ENCODE measurements at places on chromosomes 5 and 9. TPM values are rescaled to one million over a fixed set of nuclear protein-coding genes. Genes with fewer than 3 reads are reported as not detected.

DNA sequence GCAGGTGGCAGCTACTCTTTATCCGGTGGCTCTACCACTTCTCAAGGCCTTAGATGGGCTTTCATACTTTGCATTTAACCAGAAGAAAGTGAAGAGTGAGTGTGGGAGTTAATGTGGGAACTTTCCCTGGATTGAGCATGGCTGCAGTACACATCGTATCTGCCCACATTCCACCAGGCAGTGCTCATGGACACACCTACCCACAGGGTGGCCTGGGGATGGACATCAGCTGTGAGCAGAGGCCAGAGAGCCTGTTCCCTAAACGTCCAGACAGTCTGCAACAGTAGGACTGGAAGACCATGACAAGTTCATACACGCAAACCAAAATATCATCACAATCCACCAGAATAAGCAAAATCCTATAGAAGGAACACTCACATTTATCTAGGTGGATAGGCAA lies 213.8 kb downstream of the IRX1 start:
- H3K4me1 ChIP-seq: no peaks in the 10 kb centered on the region
- DNase-seq: no peak
- H3K4me3 ChIP-seq: no peak overlapping the region
- H3K27ac ChIP-seq: no peak overlapping the region
- no peaks in the 10 kb centered on the region for H3K36me3 ChIP-seq
- no peaks in the 10 kb centered on the region for H3K27me3 ChIP-seq

GRCh38 chr5:108334225-108334624 lies 47.7 kb downstream of the FBXL17 start:
- H3K36me3 ChIP-seq: no peaks in the 10 kb centered on the region
- no peaks in the 10 kb centered on the region for H3K4me1 ChIP-seq
- H3K4me3 ChIP-seq: no peak overlapping the region
- no peak for DNase-seq

- H3K4me3 ChIP-seq: no peak overlapping the region
- H3K27ac ChIP-seq: no peak overlapping the region
- H3K4me1 ChIP-seq: no peaks in the 10 kb centered on the region
- no peaks in the 10 kb centered on the region for H3K27me3 ChIP-seq
Measured at GRCh38 chr9:389159-389558, 174.5 kb downstream of the DOCK8 start.

DNA sequence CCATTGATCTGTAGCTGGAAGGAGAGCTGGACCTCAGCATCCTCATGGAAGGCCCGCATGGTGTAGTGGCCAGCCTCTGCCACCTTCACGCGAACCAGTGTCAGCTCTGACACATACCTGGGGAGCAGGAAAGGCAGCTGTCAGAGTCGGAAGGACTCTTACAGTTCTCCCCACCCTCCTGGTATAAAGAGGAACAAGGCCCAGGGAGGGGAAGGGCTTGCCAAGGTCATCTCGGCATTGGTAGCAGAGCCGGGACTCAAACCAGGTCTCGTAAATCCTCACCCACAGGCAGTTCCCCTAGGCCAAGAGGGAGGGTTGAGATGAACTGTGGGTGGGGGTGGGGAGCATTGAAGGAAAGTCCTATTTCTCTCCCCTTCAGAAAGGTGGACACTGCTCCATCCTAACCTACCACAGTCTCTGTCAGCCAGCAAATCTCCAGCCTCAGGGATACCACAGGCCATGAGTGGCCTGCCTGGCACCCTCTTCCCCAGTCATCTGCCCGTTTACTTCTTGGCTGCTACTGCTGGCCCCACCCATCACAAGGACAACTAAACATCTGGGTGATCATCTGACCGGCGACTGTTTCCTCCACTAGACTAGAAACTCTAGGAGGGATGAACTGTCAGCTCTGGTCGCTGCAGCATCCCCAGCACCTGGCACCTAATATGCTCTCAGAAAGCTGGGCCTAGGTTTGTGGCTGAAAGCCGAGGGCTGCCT lies 23.5 kb downstream of the PDGFRB start:
- peaks cover 25% of the 10 kb centered on the region for H3K4me1 ChIP-seq
- no peak overlapping the region for H3K27ac ChIP-seq
- no peak for DNase-seq
- H3K27me3 ChIP-seq: no peaks in the 10 kb centered on the region
- H3K36me3 ChIP-seq: peaks cover 16% of the 10 kb centered on the region

- no peak overlapping the region for H3K27ac ChIP-seq
- H3K4me3 ChIP-seq: no peak overlapping the region
- DNase-seq: no peak
- H3K27me3 ChIP-seq: no peaks in the 10 kb centered on the region
Measured at GRCh38 chr5:63154476-63155309, 576.1 kb downstream of the LRRC70 start.

- no peaks in the 10 kb centered on the region for H3K4me1 ChIP-seq
- no peaks in the 10 kb centered on the region for H3K36me3 ChIP-seq
- peaks cover 6% of the 10 kb centered on the region for H3K27me3 ChIP-seq
- H3K27ac ChIP-seq: no peak overlapping the region
- no peak overlapping the region for H3K4me3 ChIP-seq
Measured at GRCh38 chr9:134937164-134937555, 19.4 kb upstream of the FCN1 start.

DNA sequence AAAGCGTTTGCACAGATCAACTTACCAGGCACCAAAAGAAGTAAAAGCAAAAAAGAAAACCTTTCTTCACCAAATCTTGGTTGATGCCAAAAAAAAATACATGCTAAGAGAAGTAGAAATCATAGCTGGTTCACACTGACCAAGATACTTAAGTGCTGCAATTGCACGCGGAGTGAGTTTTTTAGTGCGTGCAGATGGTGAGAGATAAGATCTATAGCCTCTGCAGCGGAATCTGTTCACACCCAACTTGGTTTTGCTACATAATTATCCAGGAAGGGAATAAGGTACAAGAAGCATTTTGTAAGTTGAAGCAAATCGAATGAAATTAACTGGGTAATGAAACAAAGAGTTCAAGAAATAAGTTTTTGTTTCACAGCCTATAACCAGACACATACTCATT lies 36.4 kb upstream of the CCDC152 start:
- no peak overlapping the region for H3K4me3 ChIP-seq
- DNase-seq: no peak
- no peaks in the 10 kb centered on the region for H3K27me3 ChIP-seq
- H3K4me1 ChIP-seq: peaks cover 4% of the 10 kb centered on the region
- no peaks in the 10 kb centered on the region for H3K36me3 ChIP-seq

- no peak overlapping the region for H3K4me3 ChIP-seq
- no peaks in the 10 kb centered on the region for H3K4me1 ChIP-seq
- H3K27ac ChIP-seq: no peak overlapping the region
- no peak for DNase-seq
- no peaks in the 10 kb centered on the region for H3K36me3 ChIP-seq
Measured at GRCh38 chr5:3339092-3339797, 256.4 kb upstream of the IRX1 start.

- H3K27me3 ChIP-seq: no peaks in the 10 kb centered on the region
- H3K27ac ChIP-seq: no peak overlapping the region
- no peaks in the 10 kb centered on the region for H3K4me1 ChIP-seq
- no peak for DNase-seq
- no peak overlapping the region for H3K4me3 ChIP-seq
Measured at GRCh38 chr5:153569036-153569435, 78.6 kb downstream of the GRIA1 start.

DNA sequence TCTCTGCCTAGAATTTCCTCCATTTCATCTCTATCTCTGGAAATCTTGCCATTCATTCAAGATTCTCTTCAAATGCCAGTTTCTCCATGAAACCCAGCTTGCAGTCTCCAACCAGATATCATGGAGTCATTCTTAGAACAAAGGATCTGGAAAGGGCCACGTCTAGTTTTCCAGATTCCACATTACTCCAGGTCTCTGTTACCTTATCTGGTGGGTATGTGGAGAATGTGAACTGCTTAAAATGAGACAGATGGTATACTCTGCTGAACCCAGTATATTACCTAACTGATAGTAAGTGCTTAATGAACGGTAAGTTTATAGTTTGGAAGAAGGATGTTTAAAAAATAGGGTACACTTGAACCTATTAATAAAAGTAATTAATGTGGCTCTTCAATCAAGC lies 52.3 kb upstream of the ZSWIM6 start:
- H3K27me3 ChIP-seq: no peaks in the 10 kb centered on the region
- peaks cover 18% of the 10 kb centered on the region for H3K4me1 ChIP-seq
- no peak overlapping the region for H3K4me3 ChIP-seq
- no peak overlapping the region for H3K27ac ChIP-seq
- DNase-seq: no peak

DNA sequence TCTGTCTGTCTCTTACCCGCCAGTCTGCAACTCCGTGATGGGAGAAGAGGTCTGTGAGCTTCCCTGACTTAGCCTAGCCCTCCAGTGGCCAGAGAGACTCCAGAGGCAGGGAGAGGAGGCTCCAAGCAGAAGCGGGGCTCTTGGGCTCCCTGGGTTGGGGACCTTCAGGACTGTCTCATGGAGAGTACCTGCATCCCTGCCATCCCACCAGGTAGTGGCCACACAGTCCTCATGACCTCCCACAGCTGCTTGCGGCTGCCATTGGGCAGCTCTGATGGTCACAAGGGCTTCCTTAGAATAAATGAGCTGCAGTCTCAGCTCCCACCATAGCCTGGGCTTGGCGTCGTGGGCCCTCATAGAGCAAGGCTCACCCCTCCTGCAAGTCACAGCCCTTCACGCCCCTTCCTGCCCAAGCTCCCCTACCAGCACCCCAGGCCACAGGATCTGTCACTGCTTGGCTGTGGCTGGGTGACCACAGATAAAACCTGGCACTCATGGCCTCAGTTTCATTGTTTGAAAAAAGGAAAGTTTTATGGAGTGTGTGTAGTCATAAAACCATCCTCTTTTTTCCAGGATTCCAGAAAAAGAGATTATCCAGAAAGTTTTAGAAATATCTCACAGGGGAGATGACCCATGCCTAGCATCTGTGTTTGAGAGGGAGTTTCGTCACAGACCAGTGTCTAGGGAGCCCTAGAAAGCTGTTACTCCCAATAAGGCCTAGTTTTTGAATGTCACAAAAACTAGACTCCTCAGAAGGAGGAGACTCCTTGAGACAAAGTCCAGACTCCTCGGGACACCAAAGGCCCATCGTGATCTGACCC lies 48.4 kb downstream of the PPARGC1B start:
- H3K27me3 ChIP-seq: no peaks in the 10 kb centered on the region
- no peaks in the 10 kb centered on the region for H3K36me3 ChIP-seq
- H3K4me3 ChIP-seq: no peak overlapping the region
- H3K27ac ChIP-seq: no peak overlapping the region
- no peak for DNase-seq
- H3K4me1 ChIP-seq: peaks cover 6% of the 10 kb centered on the region

- H3K4me1 ChIP-seq: peaks cover 18% of the 10 kb centered on the region
- no peaks in the 10 kb centered on the region for H3K27me3 ChIP-seq
- no peak for DNase-seq
- no peak overlapping the region for H3K27ac ChIP-seq
- H3K36me3 ChIP-seq: no peaks in the 10 kb centered on the region
Measured at GRCh38 chr5:14110196-14110595, 32.9 kb upstream of the TRIO start.

GRCh38 chr9:99824378-99825171 lies 2.9 kb downstream of the NR4A3 start:
- peak overlapping the region; percentile 71 for H3K4me3 ChIP-seq
- peaks cover 31% of the 10 kb centered on the region for H3K4me1 ChIP-seq
- H3K27ac ChIP-seq: no peak overlapping the region

DNA sequence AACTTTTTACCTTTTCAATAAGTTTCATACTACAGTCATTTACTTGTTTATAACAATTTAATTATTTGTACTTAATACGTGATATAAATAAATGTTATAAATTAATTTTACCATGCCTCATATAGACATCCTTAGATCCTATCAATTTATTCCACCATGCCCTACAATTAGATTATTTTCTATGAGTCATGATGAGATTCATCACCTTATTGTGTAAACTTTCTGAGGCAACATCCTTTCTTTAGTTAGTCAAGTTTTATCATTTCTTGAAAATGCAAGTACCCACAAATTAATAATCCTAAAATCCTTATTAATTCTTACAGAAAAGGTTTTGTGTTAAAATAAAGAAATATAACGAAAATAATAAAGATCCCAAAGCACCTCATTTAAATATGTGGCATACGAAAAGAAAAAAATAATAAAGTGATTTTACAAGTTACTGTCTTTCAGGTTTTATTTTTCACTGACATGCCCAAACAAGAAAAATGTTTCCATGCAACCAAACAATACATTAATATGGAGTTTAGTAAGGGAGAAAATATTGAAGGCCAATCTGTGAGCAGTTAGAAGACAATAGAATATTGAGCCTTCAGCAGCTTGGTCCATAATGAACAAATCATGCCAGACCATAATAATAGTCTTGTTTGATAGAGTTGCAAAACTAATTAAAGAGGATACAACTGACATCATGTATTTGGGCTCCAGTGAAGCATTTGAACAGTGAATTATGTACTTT lies 188.7 kb upstream of the MRPS30 start:
- no peak overlapping the region for H3K27ac ChIP-seq
- no peak overlapping the region for H3K4me3 ChIP-seq
- no peaks in the 10 kb centered on the region for H3K36me3 ChIP-seq
- DNase-seq: no peak
- no peaks in the 10 kb centered on the region for H3K27me3 ChIP-seq

DNA sequence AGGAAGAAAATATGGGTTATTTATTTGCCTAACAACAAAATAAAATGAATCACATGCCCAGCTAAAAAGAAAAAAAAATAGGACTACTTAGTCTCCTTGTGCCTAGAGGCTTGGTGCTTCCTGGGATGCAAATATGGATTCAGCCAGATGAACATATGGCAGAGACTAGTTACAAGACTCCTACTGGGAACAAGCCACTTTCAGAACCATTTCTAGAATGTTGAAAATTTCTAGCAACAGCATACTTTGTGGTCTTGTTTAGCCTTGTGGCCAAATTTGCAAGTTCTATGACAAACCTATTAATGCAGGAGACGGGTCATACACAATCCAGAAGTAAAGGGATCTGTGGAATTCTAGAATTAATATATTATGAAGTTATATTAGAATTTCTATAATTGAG lies 198.7 kb downstream of the CHSY3 start:
- H3K4me1 ChIP-seq: no peaks in the 10 kb centered on the region
- no peak overlapping the region for H3K27ac ChIP-seq
- no peaks in the 10 kb centered on the region for H3K27me3 ChIP-seq
- H3K36me3 ChIP-seq: no peaks in the 10 kb centered on the region

- H3K4me3 ChIP-seq: no peak overlapping the region
- peaks cover 10% of the 10 kb centered on the region for H3K27me3 ChIP-seq
- DNase-seq: no peak
- H3K36me3 ChIP-seq: no peaks in the 10 kb centered on the region
- H3K27ac ChIP-seq: no peak overlapping the region
Measured at GRCh38 chr5:53552561-53552960, 7.9 kb upstream of the NDUFS4 start.

- DNase-seq: no peak
- no peaks in the 10 kb centered on the region for H3K27me3 ChIP-seq
- H3K4me1 ChIP-seq: no peaks in the 10 kb centered on the region
- H3K27ac ChIP-seq: no peak overlapping the region
Measured at GRCh38 chr5:72786676-72787075, 29.8 kb upstream of the TNPO1 start.

The RMRP gene
- total RNA-seq: 30,828 TPM

The SARDH gene
- total RNA-seq: 6.8 TPM

The PPIC gene
- 43.0 TPM for total RNA-seq

The GRXCR2 gene
- total RNA-seq: not detected

The CACNA1B gene
- 0.29 TPM for total RNA-seq

The PCDHB6 gene
- 0.75 TPM for total RNA-seq

The PCAT7 gene
- total RNA-seq: 0.35 TPM

Measured in upper lobe of right lung (tissue), 1 donor.